ENCODE measurements at places on chromosomes 4 and X. TPM values are rescaled to one million over a fixed set of nuclear protein-coding genes. Genes with fewer than 3 reads are reported as not detected.

GRCh38 chrX:10022273-10022541, 55.0 kb downstream of the CLDN34 start:
- DNase-seq = no peak

GRCh38 chr4:55247521-55247920, 98.5 kb upstream of the SRD5A3 start:
- no peak for DNase-seq

DNA sequence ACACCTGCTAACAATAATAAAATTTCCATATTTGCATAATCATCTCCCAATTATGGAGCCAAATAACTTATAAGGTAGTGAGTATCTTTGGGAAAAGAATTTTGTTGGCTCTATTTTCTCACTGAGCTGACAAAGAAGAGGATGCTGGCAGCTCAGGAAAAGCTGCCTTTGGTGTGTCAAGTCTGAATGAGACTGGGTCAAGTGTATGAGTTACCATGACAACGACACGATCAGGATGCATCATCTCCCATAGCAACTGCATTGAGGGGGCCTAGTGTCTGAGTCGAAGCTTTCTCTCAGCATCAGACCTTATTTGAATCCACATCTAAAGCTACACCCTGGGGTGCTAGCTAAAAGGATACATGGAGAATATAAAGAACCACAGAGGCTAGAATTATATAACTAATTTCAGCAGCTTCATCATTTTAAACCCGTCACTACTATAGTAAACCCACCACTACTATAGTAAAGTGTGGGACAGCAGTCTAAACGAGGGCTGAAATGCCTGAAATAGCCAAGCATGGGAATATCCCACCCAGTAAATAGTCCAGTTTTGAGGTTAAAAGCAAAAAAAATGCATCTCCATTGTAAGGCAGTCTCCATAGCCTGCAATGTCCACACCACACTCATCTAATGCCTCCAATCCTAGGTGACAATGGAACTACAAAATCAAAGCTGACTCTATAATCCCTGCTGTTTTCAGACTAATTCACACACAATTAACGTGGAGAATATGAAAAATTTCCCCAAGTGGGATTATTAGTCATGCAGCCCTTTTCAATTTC, 16.0 kb downstream of the GSPT2 start:
- no peak for DNase-seq

The PAGE2 gene
- total RNA-seq = 0.29 TPM

The PITX2 gene
- total RNA-seq = 1.3 TPM

The GDPD2 gene
- total RNA-seq = not detected

GRCh38 chr4:25506032-25506571, 129.0 kb downstream of the ANAPC4 start:
- no peak for DNase-seq

The USP51 gene
- 2.0 TPM for total RNA-seq

The GLRA2 gene
- not detected for total RNA-seq

GRCh38 chr4:108821351-108821930, 58.6 kb upstream of the ETNPPL start:
- no peak for DNase-seq

GRCh38 chrX:16028576-16028975, 94.8 kb upstream of the GRPR start:
- DNase-seq = no peak

DNA sequence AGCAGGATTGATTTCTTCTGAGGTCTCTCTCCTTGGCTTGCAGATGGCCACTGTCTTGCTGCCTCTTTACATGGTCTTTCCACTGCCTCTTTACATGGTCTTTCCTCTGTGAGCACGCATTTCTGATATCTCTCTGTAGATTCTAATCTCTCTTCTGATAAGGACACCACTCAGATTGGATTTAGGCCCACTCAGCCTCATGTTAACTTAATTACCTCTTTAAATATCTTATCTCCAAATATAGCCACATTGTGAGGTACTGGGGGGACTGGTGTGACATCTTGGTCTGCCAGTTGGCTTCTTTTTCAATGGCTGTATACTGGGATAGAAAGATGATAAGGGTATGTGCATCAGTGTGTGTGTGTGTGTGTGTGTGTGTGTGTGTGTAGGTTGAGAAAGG, 153.7 kb downstream of the AWAT2 start:
- DNase-seq = no peak

The FGFBP2 gene
- not detected for total RNA-seq

- peak; percentile 6 for DNase-seq
These were observed 68.8 kb upstream of the SLC7A11 start for GRCh38 chr4:138310991-138311390.

The CT45A3 gene
- total RNA-seq = 28.3 TPM

GRCh38 chrX:119997570-119997969, 54.0 kb upstream of the NKAP start:
- DNase-seq = no peak

The YY2 gene
- total RNA-seq = 0.11 TPM

- no peak for DNase-seq
These were observed 33.2 kb downstream of the ACOX3 start for GRCh38 chr4:8407316-8407715.

DNA sequence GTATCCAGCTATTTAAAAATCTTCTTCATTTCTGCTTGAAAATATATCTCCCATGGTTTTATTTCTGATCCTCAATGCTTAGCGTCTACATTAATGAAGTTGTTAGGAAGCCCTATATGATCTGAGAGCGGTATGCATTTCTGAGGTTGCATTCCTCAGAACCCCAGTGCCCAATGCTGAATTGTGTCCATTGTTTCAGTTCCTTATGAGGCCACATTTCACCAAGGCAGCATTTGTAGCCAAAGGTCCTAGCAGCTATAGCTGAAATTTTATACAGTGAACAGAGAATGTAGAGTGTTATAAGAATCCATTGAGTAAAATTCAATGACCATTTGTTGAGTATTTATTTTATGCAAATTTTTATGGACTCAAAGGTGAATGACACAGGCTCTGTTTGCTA, 209.5 kb downstream of the PCDH7 start:
- DNase-seq = no peak

DNA sequence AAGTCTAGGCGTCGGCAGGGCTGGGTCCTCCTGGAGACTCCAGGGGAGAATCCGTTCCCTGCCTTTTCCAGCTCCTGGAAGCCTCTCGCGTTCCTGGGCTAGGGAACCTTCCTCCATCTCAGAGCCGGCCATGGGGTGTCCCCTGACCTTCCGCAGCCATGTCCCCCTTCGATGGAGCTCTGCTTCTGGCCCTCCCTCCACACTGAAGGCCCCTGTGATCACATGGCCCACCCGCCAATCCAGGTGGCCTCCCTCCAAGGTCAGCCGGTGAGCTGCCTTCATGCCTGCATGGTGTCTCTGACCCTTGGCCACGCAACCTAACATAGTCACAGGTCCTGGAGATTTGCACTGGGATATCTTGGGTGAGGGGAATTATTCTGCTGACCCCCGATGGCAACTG, 69.6 kb downstream of the TRMT44 start:
- DNase-seq = no peak

GRCh38 chr4:37665333-37666320, 20.5 kb downstream of the RELL1 start:
- DNase-seq = no peak

The GPR82 gene
- total RNA-seq = not detected

Measured in Daoy (cell line).